ENCODE measurements at places on chromosomes 7 and 10.

DNA sequence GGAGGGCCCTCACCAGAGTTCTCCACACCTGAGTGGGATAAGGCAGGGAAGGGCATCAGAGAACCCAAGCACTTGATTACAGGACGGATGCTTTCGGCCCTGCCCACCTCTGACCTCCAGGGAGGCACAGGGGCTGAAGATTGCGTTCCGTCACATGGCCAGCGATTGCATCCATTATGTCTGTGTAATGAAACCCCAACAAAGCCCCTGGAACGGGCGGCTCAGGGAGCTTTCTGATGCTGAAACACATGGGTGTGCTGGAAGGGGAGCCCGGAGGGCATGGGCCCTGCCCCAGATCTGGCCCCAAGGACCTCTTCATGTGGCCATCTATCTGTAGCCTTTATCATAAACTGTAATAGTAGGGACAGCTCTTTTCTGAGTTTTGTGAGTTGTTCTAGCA lies 117.2 kb downstream of the PTPN20 start:
- no peak for DNase-seq

DNA sequence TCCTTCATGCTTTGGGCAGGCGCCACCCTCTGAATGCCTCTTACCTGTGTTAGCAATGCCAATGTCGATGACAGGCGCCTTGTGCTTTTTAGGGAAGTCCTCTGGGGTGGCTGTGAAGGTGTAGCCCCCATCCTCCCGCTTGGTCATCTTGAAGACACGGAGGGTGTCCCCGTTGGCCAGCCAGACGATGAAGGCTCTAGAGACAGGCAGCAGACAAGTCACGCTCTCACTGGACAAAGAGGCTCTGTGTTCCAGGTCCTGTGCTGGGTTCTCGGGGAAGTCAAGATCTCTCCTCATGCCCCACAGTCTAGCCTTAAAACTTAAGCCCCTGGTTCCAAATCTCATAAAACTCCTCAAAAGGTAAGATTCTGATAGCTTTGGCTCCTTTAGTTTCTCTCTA lies 5.1 kb downstream of the TBL2 start:
- DNase-seq, result no peak

DNA sequence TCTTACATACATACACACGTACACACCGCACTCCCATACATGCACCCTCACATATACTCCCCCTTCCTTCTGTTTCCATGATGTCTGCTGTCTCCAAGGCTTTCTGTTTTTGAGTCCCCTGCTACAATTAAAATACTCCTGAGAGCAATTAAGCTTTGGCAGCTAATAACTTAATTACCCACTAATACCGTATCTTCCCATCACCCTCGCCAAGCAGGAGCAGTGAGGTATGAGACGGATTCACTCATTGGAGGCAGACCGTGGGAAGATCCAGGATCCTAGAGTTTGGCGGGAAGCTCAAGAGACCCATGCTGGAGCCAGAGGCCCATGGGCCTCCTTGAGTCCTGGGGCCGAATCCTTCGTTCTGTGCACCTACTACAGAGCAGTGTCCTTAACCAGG lies 1.7 kb upstream of the CALN1 start:
- no peak for DNase-seq

GRCh38 chr7:99453105-99453504 lies 12.9 kb downstream of the ATP5MF start:
- DNase-seq, result no peak

DNA sequence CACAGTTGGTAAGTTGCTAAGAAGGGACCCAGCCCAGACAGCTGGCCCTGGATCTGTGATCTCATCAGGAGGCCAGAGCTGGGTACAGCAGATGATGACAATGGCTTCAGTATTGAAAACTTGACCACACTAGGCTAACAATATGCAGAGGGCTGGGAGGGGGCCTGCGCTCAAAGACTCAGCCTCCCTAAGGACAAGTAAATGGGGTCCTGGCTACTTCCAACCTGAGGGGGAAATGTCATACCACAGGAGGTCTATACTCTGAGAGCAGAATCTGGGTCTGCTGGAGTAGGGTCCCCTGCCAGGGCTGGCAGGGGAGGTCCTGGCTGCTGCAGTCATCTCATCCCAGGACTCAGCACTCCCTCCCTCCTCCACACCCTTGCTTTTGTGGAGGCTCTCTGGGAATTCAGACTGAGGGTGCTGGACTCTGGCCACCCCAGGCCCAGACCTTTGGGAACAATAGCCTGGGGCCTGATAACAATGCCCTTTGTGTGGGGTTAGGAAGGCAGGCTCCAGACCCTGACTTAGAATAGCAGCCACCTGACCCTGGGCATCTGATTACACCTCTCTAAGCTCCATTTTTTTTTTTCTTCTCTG lies 1.4 kb downstream of the FXYD4 start:
- no peak for DNase-seq

DNA sequence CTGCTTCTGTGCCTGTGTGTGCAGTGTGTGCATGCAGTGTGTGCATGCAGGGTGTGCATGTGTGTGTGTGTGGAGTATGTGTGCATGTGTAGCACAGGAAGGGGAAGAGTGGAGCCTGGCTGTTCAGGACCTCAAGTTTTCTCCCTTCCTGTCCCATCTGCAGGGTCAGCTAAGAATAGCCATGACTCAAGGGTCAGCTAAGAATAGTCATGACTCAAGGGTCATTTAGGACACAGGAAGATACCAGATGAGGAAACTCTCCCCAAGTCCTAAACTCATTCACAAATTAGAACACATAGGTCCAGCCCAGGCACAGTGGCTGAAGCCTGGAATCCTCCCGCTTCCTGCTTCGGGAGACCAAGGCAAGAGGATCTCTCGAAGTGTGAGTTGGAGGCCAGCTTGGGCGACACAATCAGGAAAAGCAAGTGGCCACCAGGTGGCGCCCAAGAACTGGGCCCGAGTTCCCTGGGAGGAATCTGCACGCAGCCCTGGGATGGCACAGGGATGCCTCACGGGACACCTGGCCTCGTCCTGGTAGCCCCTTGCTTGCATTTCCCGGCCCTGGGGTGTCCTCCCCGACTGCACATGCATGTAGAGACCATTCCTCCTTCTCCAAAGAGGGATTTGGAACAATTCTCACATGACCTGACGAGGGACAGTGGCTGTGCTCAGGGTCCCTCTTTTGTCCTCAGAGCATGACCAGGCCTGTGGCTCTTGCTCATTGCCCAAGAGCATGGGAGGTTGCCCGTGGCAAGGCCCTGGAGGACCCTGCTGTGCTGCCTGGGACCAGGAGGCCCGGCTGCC lies 21.4 kb upstream of the VOPP1 start:
- peak; percentile 42 for DNase-seq

DNA sequence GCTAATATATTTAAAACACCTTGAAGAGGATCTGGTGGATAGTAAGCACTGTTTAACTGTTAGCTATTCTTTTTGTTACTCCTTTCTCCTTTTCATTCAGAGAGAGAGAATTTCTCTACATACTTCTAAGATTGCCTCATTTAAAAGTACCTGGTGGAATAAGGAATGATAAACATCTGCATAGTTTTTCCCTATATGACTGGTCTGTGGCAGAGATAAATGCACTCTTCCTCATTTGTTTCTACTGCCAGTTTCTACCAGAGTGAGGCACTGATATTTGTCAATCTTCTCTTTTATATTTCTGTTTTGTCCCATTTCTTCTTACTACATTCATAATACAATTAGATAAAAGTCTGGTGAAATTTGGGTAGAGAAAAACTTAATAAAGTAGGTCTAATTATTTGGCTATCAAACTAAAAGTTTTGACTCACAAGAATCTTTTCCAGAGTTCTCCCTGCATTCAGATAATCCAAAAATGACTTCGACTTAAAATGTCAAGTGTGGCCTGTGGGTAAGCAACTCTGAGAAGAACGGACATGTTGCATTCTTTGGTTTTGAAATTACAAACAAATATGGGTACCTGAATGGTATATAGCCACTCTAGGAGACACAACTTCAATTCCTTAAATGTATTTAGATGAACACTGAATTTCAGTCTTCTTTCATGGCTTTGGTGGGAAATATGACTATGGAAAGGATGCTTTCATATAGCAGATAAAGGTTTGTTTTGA lies 38.8 kb downstream of the RNLS start:
- DNase-seq, result no peak

GRCh38 chr10:30011396-30011795 lies 48.0 kb downstream of the JCAD start:
- no peak for DNase-seq

DNA sequence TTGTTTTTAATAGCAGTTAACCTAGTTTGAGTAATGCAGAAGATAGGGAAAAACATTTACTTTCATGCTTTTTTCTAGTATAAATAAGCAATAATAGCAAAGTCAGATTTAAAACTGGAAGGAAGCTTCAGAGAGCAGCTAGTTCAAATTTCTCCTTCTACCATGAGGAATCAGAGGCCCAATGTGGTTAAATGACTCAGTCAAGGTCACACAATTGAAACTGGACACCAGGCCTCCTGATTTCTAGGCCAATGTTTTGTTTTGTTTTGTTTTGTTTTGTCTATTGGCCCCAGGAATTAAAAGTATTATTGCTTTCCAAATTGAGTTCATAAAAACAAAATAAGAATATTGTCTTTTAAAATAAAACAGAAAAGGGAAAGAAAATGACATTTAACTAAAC lies 122.3 kb downstream of the TRIL start:
- DNase-seq, result no peak

DNA sequence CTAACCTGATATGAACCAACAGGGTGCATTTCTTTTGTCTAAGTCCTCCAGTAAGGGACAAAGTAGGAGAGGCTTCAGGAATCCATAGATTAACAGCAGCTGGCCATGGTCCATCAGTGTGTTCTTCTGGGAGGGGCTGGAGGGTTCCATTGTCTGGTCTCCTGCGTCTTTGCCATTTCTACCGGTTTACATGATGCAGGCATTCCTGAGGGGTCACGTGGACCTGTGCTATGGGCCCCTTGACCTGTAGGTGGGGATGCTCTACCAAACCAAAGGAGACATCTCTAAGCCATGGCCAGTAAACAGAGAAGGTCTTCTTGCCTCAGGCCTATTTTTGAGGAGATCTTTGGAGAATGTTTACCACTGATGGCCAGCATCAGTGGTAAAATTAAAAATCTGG lies 28.7 kb upstream of the HABP2 start:
- no peak for DNase-seq

- no peak for DNase-seq
These were observed 231.3 kb upstream of the GRB10 start for GRCh38 chr7:51013861-51014511.

- DNase-seq, result no peak
These were observed 265.0 kb upstream of the GLI3 start for GRCh38 chr7:42502022-42502421.

- no peak for DNase-seq
These were observed 14.4 kb downstream of the CAMK2G start for GRCh38 chr10:73859784-73860491.
